Activated T-helper 1 cell treated with anti-CD3 and anti-CD28 coated beads, Interleukin-2, amount 50 U/mL, for 16 hours (primary cell): ENCODE measurements at places on chromosomes 1 and 21.

- no peak for DNase-seq
Observed at GRCh38 chr1:25809929-25810328, 9.8 kb upstream of the MTFR1L start.

DNA sequence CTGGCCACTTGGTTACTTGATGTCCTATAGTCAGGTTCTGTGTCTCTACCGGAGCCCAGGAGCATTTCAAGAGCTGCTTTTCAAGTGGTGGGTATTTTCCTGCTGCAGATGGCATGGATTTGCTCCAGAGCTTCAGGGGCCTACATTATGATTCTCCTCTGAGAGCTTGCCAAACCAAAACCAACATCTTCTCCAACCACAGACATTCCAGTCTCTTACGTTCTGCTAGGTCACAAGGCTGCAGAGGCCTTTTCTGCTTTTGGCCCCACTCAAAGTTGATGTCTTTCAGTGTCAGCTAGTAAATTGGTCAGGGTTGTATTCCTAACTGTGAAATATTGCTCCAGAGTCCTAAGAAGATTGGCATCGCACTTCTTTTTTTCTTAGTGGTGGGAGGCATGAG lies 14.7 kb upstream of the AQP10 start:
- DNase-seq, result no peak

- no peak for DNase-seq
Observed at GRCh38 chr1:90476994-90477393, 240.1 kb downstream of the BARHL2 start.

GRCh38 chr1:209751627-209752231 lies 4.1 kb upstream of the TRAF3IP3 start:
- no peak for DNase-seq

DNA sequence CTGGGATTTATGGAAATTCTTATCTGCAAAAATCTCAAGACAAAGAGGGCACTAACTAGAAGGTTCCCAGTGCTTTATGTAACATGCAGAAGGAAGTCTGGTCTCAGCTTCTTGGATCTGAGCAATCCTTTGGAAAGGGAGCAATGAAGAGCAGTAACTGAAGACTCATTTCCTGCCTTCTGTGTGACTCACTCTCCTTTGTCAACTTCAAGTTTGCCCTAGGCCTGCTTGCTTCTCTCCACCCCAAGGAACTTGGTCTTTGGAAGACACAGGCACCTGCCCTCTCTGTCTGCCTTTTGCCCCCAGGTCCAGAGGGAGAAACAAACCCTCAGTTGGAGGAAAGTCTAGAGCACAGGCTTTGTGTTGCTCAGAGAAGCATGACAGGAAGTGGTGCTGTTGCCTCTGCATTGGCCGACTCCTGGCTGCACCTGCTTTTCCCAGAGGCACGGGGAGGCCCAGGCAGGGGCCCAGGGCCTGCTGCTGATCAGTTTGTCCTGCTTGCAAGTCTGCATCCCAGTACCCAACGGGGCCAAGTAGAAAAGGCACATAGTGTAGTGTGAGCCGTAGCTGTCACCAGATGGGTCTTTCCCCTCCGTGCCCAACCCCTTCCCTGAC lies 137.2 kb downstream of the DHRS3 start:
- no peak for DNase-seq
